ENCODE measurements at places on chromosomes 12 and 14. TPM values are rescaled to one million over a fixed set of nuclear protein-coding genes. Genes with fewer than 3 reads are reported as not detected.
A peak's percentile ranks its signal among the peaks of the same experiment; 100 is the strongest.

IGF1 gene
- 0.40 TPM for total RNA-seq

CYP27B1 gene
- total RNA-seq, result 1.7 TPM

- DNase-seq, result no peak
- peaks cover 3% of the 10 kb centered on the region for H3K4me1 ChIP-seq
- H3K36me3 ChIP-seq, result peaks cover 20% of the 10 kb centered on the region
- H3K4me3 ChIP-seq, result peak overlapping the region; percentile 47
Measured at GRCh38 chr12:124786061-124786964, 77.4 kb downstream of the SCARB1 start.

DNA sequence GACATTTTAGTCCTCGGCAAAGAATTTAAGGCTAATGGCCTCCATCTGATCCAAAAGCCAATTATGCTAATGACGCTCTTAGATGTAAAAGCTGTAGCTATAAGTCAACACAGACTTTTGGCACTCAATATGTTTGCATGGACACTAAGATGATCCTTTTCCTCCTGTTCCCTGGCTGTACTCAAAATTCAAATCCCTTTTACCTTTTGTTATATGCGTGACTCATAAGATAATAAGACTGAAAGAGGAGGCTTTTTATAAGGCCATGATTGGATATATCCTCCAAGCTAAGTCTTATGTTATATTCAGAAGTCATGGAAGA lies 89.8 kb downstream of the PDZRN4 start:
- no peaks in the 10 kb centered on the region for H3K36me3 ChIP-seq
- no peak overlapping the region for H3K4me3 ChIP-seq
- DNase-seq, result no peak
- H3K27ac ChIP-seq, result no peak overlapping the region
- peaks cover 18% of the 10 kb centered on the region for H3K27me3 ChIP-seq

- no peaks in the 10 kb centered on the region for H3K27me3 ChIP-seq
- peaks cover 20% of the 10 kb centered on the region for H3K4me1 ChIP-seq
- H3K4me3 ChIP-seq, result no peak overlapping the region
Measured at GRCh38 chr12:2644683-2645405, 149.9 kb upstream of the FKBP4 start.

METTL1 gene
- total RNA-seq, result 23.9 TPM

- DNase-seq, result no peak
- no peaks in the 10 kb centered on the region for H3K36me3 ChIP-seq
- no peak overlapping the region for H3K4me3 ChIP-seq
- no peaks in the 10 kb centered on the region for H3K27me3 ChIP-seq
Measured at GRCh38 chr14:36181417-36181816, 4.9 kb upstream of the PTCSC3 start.

GRCh38 chr12:42504049-42504448 lies 85.5 kb downstream of the PRICKLE1 start:
- no peaks in the 10 kb centered on the region for H3K27me3 ChIP-seq
- no peak for DNase-seq
- H3K4me3 ChIP-seq, result no peak overlapping the region
- H3K4me1 ChIP-seq, result peaks cover 12% of the 10 kb centered on the region
- no peak overlapping the region for H3K27ac ChIP-seq
- H3K36me3 ChIP-seq, result no peaks in the 10 kb centered on the region

GRCh38 chr12:53427905-53428594 lies 4.4 kb downstream of the AMHR2 start:
- no peak overlapping the region for H3K27ac ChIP-seq
- no peak overlapping the region for H3K4me3 ChIP-seq
- H3K36me3 ChIP-seq, result no peaks in the 10 kb centered on the region
- no peaks in the 10 kb centered on the region for H3K4me1 ChIP-seq
- no peak for DNase-seq

DNA sequence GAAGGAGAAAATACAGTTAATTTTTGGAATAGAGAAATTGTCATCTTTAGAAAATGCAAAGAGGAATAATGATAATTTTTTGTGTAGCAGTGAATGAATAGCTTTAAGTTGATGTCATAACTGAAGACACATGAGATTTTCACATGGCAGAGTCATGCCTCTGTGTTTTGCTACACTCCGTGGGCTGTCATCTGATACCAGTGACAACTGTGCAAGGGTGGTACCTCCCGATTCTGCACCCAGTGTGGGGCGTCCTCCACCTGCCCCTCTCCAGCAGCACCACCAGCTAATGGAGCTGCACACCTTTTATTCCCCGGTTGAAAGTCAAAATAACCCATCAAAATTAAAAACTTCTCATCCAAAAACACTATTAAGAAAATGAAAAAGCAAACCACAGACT lies 47.2 kb downstream of the ANKRD9 start:
- H3K36me3 ChIP-seq, result peaks cover 25% of the 10 kb centered on the region
- DNase-seq, result no peak
- H3K27me3 ChIP-seq, result no peaks in the 10 kb centered on the region
- no peak overlapping the region for H3K4me3 ChIP-seq

- DNase-seq, result no peak
- H3K4me1 ChIP-seq, result peaks cover 4% of the 10 kb centered on the region
- no peaks in the 10 kb centered on the region for H3K27me3 ChIP-seq
- H3K27ac ChIP-seq, result no peak overlapping the region
- H3K36me3 ChIP-seq, result no peaks in the 10 kb centered on the region
Measured at GRCh38 chr12:9872162-9872561, 3.0 kb upstream of the CLEC2B start.

CGRRF1 gene
- 19.8 TPM for total RNA-seq

STAC3 gene
- 1.8 TPM for total RNA-seq

- H3K4me3 ChIP-seq, result no peak overlapping the region
- no peaks in the 10 kb centered on the region for H3K27me3 ChIP-seq
- no peaks in the 10 kb centered on the region for H3K36me3 ChIP-seq
- no peak for DNase-seq
- H3K27ac ChIP-seq, result no peak overlapping the region
- H3K4me1 ChIP-seq, result no peaks in the 10 kb centered on the region
Measured at GRCh38 chr12:129486931-129487330, 416.9 kb downstream of the TMEM132D start.

GRCh38 chr12:28909291-28909690 lies 239.8 kb upstream of the FAR2 start:
- no peaks in the 10 kb centered on the region for H3K27me3 ChIP-seq
- no peak overlapping the region for H3K4me3 ChIP-seq
- peaks cover 8% of the 10 kb centered on the region for H3K36me3 ChIP-seq
- no peak for DNase-seq

PIGH gene
- total RNA-seq, result 18.3 TPM

DNA sequence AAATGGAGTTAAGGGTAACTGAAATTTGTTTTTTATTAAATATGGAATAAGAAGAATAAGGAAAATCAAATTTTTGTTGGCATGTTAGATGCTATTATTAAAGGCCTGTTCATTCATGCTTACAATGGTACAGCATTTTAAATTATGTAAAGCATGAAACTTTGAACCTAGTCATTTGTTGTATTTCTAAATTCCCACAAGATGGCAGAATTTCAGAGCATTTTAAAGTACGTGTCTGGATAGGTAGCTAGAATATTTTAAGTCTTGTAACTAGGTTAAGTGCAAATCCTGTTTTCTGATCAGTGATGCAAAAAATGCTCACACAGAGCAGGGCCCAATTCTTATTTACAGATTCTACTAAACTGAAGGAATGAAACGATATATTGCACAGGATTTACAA lies 585.6 kb upstream of the MIS18BP1 start:
- H3K4me1 ChIP-seq, result no peaks in the 10 kb centered on the region
- DNase-seq, result no peak
- H3K27me3 ChIP-seq, result peaks cover 14% of the 10 kb centered on the region
- H3K27ac ChIP-seq, result no peak overlapping the region
- H3K4me3 ChIP-seq, result no peak overlapping the region
- H3K36me3 ChIP-seq, result no peaks in the 10 kb centered on the region

SLC39A2 gene
- total RNA-seq, result 0.60 TPM

DNA sequence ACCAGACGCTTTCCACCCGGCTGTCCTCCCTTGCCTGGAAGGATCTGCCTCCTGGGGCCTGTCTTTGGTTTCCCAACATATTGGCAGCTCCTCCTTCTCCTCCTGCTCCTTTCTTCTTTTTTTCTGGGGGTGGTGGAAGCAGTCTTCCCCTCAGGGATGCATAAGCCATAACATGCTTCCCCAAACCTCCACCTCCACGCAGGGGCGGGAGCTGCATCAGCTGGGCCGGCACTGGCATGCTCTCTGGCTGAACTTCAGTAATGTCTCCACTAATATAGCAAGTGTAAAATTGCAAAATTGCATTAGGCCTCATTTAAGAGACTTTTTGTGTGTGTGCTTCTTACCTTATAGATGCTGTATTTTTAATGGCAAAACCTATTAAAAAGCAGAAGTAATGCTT lies 58.6 kb downstream of the GLT1D1 start:
- no peak overlapping the region for H3K27ac ChIP-seq
- H3K4me1 ChIP-seq, result no peaks in the 10 kb centered on the region
- H3K4me3 ChIP-seq, result no peak overlapping the region
- no peaks in the 10 kb centered on the region for H3K36me3 ChIP-seq

PRB2 gene
- total RNA-seq, result not detected

DNA sequence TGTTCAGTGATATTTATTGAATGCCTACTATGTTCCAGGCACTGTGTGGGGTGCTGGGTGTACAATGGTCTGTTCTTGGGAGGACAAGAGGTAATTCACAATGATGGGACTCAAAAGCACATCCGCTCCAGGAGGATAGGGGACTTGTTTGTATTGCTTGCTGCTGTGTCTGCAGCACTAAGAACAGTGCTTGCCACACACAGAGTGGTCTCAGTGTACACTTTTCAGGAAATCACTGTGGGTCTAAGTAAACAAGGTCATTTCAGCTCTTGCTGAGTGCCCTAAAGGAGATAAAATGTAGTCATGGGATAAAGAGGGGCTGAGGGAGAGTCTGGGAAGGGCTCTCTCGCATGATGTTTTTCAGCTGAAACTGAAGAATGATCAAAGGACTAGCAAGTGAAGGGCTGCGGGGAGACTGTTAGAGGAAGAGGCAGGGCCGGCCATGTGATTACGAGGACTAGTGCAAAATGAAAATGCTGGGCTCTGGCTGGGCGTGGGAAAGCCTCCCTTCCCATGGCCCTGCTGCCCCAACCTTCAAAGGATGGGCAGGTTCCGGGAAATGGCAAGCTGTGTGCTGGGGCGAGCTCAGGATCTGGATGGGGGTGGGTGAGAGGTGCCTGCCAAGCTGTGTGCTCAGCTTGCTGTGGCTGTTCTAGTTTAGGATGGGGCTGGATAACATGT lies 39.1 kb downstream of the ADCK1 start:
- H3K4me1 ChIP-seq, result peaks cover 10% of the 10 kb centered on the region
- DNase-seq, result no peak
- peaks cover 4% of the 10 kb centered on the region for H3K36me3 ChIP-seq
- H3K4me3 ChIP-seq, result peak overlapping the region; percentile 0

DNA sequence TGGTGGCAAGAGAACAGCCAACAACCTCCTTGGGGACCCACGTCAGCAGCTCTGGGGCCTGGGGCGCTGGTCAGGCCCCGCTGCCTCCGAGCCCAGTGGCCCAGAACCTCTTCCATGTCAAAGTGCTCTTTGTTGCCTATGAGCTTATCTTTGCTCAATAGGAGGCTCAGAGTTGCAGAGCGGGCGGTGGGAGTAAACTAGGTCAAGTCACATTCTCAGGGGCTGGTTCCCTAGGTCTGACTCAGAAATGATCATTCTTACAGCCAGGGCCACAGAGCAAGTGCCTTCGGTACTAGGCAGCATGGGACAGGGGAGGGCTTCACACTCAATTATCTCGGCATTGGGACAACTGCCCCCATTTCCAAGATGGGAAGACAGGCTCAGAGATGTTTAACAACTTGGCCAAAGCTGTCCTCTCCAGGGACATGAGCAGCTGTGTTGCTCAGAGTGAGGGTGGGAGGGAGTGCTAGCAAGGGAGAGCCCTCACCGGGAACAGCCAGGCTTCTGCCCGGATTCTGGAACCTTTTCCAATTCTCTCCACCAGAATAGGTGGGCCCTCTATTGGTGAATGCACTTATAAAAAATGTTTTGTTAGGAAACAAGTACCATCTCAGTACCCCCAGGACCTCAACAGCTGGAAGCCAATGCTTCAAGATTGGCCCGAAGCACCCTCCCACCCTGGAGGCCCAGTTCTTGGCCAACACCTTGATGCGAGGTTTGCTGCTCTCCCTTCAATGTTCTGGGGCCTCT lies 11.9 kb downstream of the SLC25A29 start:
- DNase-seq, result no peak
- no peaks in the 10 kb centered on the region for H3K27me3 ChIP-seq
- H3K27ac ChIP-seq, result no peak overlapping the region
- H3K4me3 ChIP-seq, result no peak overlapping the region

GRCh38 chr12:32777691-32778175 lies 22.0 kb upstream of the YARS2 start:
- H3K4me3 ChIP-seq, result no peak overlapping the region
- H3K36me3 ChIP-seq, result no peaks in the 10 kb centered on the region
- no peak for DNase-seq
- H3K4me1 ChIP-seq, result no peaks in the 10 kb centered on the region

DNA sequence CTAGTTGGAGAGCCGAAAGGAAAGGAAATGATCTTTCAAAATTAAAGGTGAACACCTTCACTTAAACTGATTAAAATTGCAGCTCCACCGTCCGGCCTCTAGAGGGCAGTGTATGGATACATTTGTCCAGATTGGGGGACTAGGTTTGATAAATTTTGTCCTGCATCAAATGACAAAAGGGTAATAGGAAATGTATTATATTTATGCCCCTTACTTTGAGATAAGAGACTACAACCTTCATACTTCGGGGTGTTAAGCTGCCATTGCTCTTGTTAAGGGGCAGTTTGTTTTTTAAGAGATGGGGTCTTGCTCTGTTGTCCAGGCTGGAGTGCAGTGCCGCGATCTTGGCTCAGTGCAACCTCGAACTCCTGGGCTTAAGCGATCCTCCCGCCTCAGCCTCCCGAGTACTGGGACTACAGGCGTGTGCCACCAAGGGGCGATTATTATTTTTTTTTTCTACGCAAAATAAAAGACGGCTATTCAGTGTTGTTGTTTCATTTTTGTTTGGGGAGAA lies 818 bp upstream of the SUOX start:
- H3K27ac ChIP-seq, result peak overlapping the region; percentile 87
- no peak for DNase-seq
- H3K36me3 ChIP-seq, result peaks cover 24% of the 10 kb centered on the region

CLEC4C gene
- not detected for total RNA-seq

NOPCHAP1 gene
- 16.1 TPM for total RNA-seq

- H3K4me3 ChIP-seq, result no peak overlapping the region
- DNase-seq, result no peak
- H3K36me3 ChIP-seq, result no peaks in the 10 kb centered on the region
Measured at GRCh38 chr14:95683793-95684192, 2.4 kb upstream of the TCL1B start.

All from osteocyte (in vitro differentiated cells).